Stimulated activated CD4-positive, alpha-beta T cell treated with anti-CD3 and anti-CD28 coated beads, Interleukin-15, amount 100 ng/mL, for 1 hour (primary cell): ENCODE measurements at places on chromosomes 7 and 10.

- no peak for DNase-seq
Measured at GRCh38 chr10:43313901-43314300, 47.0 kb upstream of the RASGEF1A start.

GRCh38 chr7:134844200-134844599, 64.8 kb downstream of the CALD1 start:
- DNase-seq, result no peak

DNA sequence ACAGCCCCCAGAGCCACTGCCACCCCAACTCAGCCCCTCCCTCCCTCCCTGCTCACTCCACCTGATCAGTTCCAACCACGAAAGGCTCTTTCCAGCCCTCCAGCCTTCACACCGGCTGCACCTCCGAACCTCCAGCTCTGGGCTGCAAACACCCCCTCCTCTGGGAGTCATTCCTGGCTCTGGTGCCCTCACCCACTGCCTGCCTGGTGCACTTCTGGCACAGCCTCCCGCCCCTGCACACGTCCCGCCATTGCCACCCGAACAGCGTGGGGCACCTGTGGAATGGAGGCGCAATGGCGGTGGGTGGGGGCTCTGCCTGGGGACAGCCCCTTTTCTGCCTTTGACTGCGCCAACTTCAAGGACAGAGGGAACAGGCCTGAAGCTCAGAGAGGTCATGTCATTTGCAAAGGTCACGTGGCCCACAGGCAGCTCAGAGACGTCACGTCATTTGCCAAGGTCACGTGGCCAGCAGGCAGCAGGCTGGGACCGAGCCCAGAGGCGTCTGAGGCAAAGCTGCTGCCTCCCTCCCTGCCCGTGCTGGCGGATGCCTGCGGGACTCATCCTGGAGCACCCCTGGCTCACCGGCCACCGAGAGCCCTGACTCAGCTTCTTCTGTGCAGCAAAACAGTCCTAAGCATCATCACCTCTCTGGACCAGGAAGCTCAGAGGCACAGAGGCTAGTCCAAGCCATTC, 76.0 kb upstream of the DNAAF5 start:
- no peak for DNase-seq

DNA sequence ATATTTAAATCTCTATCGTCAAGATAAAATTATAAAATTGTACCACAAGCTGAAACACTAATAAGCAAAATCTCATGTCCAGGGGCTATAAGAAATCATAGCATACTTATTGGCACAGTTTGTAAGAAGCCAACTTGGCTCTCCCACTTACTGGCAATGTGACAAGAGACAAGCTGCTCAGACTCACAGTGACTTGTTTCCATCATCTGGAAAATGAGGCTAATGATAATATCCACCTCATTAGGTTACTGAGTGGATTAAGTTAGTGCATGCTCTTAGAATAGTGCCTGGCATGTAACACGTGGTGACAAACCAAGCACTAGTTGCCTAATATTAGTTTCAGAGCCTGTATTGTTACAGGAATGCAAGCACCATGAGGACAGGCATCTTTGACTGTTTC, 234.4 kb downstream of the GLI3 start:
- DNase-seq, result no peak

GRCh38 chr10:132900211-132900756, 42.1 kb downstream of the CFAP46 start:
- DNase-seq, result no peak

DNA sequence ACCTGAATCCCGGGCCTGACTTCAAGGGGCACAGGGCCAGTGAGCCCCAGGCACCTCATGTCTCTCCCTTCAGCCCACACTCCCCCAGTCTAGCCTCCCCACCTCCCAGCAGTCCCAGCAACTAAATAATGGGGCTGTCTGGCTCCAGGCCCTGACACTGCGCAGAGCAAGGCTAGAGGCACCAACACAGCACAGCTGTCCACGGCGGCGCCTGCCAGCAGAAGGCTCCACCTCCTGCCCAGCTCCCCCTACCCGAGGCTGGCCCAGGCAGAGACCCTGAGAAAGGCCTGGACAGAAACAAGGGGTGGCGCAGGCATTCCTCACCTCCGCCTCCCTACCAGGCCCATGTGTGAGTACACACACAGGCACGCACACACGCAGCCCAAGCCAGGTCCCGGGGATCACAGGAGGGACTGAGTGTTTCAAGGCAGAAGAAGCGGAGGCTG, 6.1 kb downstream of the KCNH2 start:
- DNase-seq, result no peak

DNA sequence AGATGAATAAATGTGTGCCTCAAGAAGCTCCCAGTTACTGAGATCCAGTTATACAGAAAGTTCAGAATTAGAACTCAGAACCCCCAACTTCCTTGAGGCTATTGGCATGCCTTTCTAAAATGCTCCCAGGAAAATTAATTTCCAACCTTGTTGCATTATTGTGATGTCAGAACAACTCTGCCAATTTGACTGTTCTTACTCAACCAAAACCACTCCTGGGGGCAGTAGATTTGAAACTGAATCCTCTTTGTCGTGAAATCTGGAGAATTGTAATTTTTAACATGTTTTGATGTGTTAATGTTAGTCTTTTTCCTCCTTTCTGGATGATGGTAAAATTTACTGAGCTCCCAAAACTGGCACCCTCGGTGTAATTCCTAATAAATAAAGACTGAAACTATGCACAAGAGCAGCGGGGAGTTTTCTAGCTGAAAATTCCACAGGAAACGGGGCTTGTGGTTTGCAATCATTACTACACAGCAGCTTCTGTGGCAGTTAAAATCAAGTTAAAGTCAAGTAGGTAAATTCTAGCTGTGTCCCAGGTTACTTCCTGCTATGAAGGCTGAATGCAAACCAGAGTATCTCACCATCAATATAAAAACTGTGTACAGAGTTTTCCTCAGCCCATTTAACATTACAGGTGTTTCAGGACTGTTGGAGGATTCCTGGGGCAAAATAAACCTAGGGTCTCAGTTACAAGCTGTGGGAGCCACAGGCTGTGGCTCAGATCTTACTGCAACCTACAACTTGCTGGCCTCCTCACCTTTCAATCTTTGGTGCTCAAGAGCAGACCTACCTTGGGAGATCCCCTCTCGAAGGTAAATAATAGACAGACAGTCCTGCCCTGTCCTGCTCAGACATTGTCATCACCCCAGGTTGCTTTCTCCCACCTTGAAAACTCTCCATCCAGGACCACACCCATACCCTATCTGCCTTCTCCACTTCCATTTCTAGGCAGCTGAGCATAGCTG, 156.3 kb upstream of the KMT2E start:
- no peak for DNase-seq

DNA sequence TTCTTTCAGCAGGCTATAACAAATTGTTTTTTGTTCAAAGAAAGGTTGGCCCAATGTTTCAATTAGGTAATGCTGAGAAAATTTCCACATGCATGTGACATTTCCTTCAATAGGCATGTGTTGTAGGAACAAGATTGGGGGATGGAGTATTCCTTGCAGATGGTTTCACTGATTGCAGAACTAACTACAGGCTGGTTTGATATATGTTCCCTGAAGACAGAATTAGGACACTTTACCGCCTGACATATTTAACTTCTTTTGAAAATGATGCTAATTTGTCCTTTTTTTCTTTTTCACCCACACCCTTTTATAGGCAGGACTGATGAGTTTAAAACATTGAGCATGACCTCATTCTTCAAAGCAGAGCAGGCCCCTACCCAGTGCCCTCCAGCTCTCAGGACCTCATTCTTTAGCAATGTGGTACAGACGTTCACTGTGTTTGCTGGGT, 163.3 kb downstream of the CPED1 start:
- no peak for DNase-seq

DNA sequence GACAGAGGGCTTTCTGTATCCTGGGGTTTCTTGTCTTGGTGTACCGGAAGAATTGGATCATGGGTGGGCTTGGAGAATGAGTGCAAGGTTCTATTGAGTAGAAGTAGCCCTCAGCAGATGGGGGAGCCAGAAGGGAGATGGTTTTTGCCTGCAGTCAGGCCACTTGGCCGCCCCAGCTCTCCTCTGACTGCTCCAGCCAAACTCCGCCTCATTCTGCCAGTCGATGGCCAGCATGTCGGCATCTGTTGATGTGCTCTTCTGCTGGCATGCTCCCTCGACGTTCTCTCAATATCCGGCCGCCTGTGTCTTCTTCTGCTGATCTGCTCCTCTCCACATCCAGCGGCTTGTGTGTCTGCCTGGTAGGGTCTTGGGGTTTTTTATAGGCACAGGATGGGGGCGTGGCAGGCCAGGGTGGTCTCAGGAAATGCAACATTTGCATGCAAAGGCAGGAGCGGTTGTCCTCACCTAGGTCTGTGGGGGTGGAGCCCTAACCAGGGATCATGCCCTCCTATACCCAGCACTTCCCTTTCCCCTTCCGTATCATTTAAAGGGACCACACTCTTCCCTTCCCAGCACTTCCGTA, 40.2 kb upstream of the TNS3 start:
- no peak for DNase-seq

GRCh38 chr10:11144626-11145494, 127.2 kb downstream of the CELF2 start:
- DNase-seq, result no peak

- DNase-seq, result no peak
Measured at GRCh38 chr10:44759122-44759521, 152.0 kb upstream of the TMEM72 start.

- no peak for DNase-seq
Measured at GRCh38 chr10:114755537-114755936, 66.0 kb upstream of the FHIP2A start.

- no peak for DNase-seq
Measured at GRCh38 chr7:54859545-54859944, 100.5 kb upstream of the SEC61G start.

GRCh38 chr10:133168617-133169031, 8.6 kb downstream of the KNDC1 start:
- no peak for DNase-seq

DNA sequence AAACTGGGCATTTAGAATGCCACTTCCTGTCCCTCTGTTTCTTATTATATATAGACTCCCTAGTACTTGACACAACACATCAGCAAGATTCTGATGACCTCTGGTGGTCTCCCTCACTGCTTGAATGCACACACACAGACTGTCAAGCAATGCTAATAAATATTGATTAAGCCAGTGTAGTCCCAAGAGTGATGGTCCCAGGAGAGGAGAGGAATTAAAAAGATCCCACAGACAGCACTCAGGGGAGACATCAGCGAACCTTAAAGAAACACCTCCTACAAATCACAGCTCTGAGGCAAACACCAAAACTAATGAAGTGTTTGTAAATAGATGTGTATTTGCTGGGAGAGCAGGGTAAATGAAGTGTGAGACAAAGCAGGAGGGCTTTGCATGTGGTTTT, 1291.2 kb downstream of the XPNPEP1 start:
- DNase-seq, result no peak

GRCh38 chr7:118572604-118573003, 348.1 kb downstream of the ANKRD7 start:
- no peak for DNase-seq

- no peak for DNase-seq
Measured at GRCh38 chr7:105227391-105227790, 161.3 kb downstream of the SRPK2 start.

DNA sequence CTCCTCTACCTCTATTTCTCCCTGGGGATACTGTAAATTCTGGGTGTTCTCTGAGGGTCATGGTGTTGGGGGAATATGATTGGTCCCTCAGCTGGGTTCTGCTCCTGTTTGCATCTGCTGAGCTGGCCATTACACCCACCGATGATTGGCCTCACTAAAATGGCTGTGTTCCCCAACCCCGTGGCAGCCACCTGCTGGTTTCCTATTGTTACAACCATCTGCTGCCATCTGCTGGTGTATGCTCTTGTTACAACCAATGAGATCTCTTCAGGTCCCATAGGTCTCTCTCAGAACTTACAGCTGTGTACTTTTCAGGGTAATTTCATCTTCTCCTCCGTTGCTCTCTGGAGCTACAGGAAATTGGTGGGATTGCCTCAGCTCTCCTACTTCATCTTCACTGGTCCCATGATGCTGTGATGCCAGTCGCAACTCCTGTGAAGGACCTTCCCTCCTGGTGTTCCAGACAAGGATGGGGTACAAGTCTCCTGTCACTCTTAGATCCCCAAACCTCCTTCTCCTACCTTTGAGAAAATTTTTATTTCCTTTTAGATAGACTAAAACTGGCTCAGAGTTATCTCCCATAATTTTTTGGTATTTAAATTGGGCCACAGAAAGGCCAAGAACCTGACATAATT, 303.5 kb upstream of the SMIM30 start:
- peak; percentile 32 for DNase-seq

GRCh38 chr7:107884066-107884818, 6.7 kb upstream of the DLD start:
- no peak for DNase-seq

DNA sequence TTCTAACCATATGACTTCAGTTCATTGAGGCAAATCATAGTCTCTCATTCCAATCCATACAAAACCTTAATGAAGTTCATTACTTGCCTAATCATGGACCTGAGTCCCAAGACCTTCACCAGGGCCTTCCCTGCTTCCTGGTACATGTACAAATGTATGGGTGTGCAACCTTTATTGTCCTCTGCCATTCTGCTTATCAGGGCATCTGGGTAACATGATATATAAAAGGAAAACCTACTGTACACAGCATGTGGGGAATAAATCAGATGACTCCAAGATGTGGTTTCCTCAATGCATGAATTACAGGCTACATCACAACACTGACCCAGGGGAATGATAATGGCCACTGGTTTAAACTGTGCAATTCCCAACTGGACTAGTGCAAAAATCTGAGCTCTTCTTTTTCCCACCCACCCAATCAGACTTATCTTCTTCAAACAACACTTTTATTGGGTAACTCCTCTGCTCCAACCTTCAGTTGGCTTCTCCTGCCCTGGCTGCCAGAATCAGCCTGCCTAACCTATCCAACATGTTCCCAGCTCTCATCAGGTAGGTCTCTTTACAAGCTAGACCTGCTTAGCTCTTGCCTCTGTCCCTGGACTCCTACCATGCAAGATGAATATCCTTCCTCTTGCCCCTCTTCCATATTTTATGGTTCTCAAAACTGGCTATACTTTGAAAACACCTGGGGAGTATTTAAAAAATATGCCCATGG, 11.4 kb downstream of the GOT1 start:
- no peak for DNase-seq

GRCh38 chr7:5634107-5634950, 147.1 kb downstream of the RNF216 start:
- DNase-seq, result no peak

DNA sequence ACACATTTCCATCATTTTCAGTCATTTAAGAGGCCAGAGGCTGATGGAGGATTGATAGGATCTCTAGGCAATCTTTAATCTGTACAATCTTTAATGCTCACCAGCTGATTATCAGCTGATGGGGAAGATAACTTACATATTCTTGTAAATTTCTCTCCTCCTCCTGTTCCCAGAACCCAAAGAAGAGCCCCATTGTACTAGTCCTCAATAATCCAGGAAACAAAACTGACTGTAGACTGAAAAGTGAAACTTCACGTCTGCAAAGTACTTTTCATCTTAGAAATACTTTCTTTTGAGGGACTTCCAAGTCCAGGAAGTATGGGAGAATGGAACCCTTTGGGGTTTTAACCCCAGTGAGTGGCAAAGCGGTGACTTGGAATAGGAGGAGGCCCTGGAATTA, 283.3 kb downstream of the FRMD4A start:
- DNase-seq, result no peak
